HS-27A (cell line): ENCODE measurements at places on chromosomes 13 and 19.

- DNase-seq = no peak
These were observed 179.7 kb downstream of the SPRY2 start for GRCh38 chr13:80161219-80161618.

DNA sequence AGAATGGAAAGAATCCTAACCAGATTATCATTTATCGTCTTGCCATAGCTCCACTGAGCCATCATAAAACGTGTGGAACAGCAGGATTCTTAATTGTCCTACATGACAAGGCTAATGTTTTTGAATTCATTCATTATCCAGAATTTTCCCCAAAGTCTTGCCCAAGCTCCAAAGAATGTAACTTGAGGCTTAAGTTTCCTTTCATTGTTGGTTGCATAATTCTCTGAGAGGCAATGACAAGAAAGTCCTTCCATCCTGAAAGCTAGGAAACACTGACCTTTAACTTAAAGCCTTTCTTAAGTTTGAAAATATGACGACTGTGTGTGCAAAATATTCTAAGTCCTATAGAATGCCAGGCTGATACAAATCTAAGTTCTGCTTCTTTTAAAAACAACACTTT lies 546.1 kb downstream of the SUCLA2 start:
- no peak for DNase-seq

DNA sequence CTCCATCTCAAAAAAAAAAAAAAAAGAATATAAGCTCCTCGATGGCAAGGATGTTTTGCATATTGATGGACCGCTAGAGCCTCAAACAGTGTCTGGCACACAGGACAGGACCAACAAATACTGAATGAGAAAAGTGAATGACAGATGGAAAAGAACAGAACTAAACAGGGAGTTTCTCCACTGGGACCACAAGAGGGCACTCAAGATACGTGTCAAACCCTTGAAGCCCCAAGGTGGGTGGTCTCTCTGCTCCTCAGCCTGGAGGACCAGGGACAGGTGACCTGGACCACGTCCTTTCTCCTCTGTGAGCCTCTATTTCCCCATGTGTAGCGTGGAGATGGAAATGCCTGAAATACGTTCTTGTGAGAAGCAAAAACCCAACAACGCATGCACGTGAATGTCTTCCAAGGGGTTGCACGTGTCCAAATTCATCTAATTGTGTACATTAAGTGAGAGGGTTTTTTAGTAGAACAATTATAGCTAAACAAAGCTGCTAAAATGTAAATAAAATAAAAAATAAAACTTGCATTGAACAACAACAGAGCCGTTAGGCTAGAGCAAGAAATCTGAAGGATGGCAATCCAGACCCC lies 5.7 kb upstream of the CDC42EP5 start:
- no peak for DNase-seq

DNA sequence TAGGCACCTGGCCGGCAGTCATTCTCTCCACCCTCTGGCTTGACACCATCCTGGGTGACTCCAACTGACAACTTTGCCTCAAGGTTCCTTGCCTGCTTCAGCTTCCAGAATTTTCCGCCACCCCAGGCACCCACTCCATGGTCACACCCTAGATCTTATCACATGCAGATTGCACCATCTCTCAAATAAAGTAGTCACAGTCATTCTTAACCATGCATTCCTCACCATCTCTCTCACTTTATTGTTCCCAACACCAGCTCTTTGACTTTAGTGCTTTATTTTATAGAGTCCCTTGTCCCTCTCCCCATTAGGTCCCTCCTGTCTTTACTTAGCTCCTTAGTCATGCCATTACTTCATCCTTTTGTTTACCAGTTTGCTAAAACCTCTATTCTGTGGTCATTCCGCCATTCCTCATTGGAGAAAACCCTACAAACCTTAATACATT lies 351.7 kb downstream of the SPRY2 start:
- no peak for DNase-seq

DNA sequence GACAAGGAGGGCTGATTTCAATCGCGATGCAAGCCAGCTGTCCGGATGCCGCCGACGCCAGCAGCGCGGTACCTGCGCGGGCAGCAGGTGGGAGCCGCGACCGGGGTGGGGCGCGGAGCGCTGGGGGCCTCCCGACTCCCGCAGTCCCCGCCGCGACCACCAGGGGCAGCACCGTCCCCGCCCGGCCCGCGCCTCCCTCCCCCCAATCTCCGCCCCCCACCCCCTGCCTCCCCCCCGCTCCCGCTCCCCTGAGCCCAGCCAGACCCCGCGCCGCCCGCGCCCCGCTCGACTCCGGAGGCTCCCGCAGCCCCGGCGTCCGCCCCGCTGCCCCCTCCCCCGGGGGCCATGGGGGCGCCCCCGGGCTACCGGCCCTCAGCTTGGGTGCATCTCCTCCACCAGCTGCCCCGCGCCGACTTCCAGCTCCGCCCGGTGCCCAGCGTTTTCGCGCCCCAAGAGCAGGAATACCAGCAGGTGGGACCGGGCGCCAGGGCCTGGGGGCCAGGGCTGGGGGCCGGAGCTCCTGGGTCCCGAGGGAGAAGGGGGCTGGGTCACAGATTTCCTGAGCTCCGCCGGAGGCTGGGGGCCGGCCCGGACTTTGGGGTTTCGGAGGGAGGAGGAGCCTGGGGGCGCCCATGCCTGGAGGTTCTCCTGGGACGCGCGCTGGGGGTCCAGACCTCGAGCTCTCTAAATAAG lies at the start of gene TTYH1:
Gene TTYH1 (plus strand): TSS at position 257 of the 693 bp plus-strand sequence. CDS start 89 bp downstream, at position 346.
- no peak for DNase-seq

DNA sequence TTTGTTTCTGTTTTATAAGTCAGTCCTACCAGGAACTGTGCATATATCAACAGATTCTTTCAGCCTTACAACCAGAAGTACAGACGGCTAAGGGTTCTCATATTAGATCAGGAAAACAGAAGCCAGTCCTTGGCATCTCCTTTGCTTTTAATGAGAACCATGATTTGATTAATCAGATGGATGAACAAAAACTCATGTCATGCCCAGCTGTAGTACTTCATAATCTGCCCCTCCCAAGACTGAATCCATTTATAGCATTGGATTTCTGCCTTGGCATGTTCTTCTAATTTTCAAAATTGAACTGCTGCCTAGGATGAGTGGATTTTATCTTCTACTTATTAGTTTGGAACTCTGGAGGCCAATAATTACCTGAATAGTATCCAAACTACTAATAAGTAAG lies 617.2 kb downstream of the SLITRK5 start:
- DNase-seq = no peak

- DNase-seq = peak; percentile 49
These were observed 16.1 kb downstream of the LGALS16 start for GRCh38 chr19:39671739-39672363.
